ENCODE measurements at places on chromosomes 6 and 20.
A peak's percentile ranks its signal among the peaks of the same experiment; 100 is the strongest.

DNA sequence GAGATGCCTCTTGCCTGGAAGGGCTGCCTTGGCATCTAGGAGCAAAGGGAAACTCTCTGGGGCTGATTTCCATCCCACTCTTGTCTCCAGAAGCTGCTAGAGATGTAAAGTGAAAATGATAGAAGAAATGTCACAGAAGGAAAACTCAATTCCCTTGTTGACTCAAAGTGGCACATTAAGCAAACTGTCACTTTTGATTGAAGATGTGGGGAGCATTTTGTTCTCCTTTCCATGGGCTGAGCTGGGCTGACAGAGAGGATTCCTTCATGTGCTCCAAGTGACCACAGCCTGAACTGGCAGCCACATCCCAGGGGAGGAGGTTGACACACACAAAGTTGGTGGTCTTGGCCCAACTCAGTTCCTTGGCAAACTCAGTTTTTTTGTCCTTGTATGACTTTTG lies 9.8 kb downstream of the GPR31 start:
- DNase-seq = no peak

- no peak for DNase-seq
These were observed 267.7 kb downstream of the HAO1 start for GRCh38 chr20:7672571-7672970.

DNA sequence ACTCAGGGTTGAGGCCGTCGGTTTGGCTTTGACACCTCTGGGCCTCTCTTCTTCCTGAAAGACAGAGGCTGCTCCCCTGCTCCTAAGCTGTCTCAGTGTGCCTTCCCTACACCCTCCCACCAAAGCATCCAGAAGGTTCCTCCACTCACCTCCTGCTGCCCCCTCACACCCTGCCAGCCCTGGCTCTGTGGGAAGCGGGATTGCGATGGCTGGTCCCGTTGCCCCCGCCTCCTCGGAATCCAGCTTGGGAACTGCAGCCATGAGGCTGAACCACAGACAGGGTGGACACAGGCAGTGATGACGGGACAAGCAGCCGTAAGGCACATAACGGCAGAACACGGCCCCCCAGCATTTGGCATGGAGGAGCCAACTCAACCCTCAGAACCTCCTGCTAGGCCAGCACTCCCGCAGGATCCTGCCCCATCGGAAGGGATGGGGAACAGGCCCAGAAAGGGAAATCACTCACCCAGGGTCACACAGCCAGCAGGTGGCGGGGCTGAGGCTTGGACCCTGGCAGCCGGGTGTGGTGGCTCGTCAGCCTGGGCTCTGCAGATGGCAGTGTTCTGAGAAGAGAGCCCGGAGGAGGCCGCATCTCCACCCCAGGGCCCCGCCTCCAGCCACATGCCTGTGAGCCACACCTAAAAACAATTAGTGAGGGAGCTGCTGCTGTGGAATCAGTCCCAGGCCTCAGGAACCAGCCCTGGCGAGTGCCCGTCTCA lies 139.6 kb downstream of the PHACTR3 start:
- no peak for DNase-seq

DNA sequence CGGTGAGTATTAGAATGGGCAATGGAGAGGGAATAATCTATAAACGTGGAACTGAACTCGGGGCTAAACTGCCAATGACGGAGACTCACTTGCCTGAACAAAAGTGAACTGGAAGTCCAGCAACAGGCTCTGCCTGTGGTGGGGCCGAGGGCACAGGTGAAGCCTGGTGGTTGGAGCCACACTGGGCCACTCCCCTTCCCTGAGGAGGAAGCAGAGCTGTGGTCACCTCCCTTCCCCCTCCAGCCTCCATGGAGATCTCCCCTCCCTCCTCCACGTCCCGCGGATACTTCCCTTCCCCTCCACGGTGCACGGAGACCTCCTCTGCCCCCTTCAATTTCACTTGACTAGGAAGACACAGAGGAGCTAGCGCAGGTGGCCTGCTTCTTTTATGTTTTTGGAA lies 14.7 kb upstream of the DSP start:
- DNase-seq = no peak

DNA sequence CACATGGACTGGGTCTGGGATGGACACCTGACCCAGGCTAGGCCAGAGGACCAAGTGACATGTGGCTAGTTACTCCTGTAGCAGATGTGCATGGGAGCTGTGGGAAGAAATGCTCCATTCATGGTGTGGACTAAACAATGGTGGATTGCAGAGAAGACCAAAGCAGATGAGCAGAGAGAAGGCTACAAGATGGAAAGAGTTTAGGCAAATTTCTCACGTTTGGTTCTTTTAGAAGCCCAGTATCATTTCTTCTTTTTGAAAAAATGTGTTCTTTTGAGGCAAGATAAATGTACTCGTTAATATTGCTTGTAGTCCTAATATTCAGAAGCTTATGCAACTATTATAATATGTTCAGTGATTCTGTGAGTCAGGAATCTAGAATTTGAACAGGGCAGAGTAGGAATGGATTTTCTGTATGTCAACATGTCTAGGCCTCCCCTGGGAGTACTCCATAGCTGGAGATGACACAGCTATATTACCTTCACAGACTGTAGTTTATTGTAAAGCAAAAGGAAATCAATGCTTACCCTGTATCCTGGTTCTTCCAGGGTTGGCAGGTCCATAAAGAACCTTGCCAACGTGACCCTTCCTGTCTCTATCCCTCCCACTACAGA lies 2.3 kb upstream of the BTN2A1 start:
- DNase-seq = no peak

- DNase-seq = no peak
These were observed 230.3 kb downstream of the PKHD1 start for GRCh38 chr6:51857134-51857533.

DNA sequence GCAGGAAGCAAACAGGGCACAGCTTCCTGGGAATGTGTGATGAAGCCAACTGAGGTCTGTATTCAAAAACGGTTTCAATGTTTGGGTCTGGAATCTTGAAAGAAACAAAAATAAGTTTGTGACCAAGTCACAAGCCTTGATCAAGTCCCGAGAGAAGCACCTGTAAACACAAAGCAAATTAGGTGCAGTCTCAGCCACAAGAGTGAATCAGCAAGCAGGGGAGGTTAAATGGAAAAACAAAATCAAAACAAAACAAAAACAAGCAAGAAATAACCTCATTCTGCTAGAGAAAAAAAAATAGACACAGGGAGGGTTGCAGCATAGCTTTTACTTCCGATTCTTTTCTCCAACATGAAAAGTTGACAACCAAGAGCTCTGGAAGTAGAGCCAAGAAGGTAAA lies 201.7 kb downstream of the CLIC5 start:
- no peak for DNase-seq

- DNase-seq = no peak
These were observed 6.5 kb downstream of the NKAIN2 start for GRCh38 chr6:123810214-123810613.

- DNase-seq = no peak
These were observed at the start of gene SLC13A3 for GRCh38 chr20:46651091-46651962. Gene SLC13A3 (minus strand): TSS chr20:46651459. CDS start chr20:46651421, 38 bp downstream.

DNA sequence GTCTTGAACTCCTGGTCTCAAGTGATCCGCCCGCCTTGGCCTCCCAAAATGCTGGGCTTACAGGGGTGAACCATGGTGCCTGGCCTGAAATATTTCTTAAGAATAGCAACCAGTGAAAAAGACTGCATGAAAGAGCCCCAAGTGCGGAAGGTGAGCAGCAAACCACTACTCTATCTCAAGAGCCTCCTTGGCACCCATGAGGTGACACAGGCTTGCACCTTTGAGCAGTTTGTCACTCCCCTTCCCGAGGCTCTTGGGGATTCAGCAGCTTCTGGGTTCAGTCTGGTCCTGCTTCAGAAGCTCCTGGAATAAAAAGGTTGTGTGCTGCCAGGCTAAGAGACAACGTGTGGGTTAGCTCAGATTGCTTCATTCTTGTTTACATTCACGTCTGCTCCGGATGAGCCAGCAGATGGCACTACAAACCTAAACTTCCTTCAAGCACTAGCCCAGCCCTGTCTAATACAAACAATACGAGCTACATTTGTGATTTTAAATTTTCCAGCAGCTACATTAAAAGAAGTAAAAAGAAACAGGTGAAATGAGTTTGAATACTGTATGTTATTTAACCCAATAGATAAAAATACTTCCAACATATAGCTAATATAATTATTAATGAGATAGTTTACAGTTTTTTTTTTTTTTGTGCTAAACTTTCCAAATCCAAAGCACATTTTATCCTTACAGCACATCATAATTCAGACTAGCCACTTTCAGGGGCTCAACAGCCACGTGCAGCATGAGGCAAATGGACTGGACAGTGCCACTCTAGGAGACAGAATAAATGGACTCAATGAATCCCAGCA lies 46.2 kb downstream of the GJA10 start:
- DNase-seq = peak; percentile 30

DNA sequence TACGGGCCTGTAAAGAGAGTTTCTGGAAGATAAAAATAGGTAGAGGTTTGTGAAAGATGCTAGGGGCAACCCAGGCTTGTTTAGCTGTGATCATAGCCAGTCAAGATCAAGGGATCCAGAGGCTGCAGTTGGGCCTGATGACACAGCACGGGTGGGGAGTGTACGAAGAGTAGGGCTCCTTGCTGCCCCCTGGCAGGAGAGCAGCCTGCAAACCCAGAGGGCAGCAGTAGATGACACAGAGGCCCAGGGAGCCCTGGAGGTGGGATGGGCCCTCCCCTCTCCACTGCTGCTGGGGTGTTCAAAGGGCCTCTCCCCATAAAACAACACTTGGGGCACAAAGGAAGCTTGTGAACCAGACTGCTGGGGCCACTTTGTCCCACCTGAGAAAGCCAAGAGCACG lies 47.2 kb downstream of the VEGFA start:
- DNase-seq = no peak

- no peak for DNase-seq
These were observed 182.3 kb upstream of the PRSS16 start for GRCh38 chr6:27065183-27065582.

DNA sequence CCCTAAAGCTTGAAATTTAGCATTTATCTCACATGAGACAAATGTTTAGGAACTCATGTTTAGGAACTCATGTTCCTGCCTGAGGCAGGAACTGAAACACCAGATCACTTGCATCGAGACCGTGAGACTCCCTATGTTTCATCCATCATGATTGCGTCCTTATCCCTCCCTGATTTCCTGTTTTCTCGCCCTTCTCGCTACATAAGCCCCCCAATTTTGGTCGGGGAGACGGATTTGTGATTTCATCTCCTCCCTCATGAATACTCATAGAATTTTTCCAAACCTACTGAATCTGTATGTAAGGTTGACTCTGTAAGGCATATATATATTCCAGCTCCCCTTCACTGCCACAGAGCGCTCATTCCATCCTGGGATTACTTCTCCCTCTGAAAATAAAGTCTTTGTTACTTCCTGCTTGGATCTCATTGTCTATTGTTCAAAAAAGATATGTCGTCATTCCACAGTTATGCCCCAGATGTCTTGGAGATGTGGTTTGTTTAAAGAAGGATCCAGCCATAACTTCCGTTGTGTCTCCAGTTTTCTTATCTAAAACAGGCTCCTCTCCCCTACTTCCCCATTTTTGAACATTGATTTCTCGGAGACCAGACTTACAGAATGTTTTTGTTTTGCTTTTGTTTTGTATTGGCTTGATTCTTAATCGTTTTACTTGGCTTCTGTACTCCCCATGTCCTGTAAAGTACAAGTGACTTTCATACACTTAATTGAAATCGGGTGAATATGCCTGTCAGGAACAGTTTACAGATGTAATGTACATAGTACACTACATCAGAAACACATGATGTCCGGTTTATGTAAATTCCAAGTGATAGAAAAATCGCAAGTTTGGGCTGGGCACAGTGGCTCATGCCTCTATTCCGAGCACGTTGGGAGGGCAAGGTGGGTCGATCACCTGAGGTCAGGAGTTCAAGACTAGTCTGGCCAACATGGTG lies 118.7 kb downstream of the HFE start:
- DNase-seq = no peak

DNA sequence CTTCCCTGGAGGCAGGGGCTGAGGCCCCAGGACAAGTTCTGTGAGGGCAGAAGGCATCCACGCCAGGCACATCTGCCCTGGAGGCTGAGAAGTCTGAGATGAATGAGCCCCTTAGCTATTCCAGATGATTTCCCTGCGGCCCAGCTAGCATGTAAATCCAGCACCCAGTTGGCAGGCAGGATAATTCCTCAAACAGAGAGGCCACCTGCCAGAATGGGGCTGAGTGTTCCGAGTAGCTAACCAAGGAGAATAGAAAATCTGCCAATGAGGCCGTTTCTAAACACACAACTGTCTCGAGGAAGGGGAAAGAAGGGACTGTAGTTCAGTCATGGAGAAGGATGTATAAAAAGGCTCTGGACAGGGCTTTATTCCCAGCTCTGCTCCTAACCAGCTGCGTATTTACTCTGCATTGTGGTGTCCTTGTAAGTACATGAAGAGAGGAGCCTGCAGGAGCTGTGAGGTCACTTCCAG lies 211.4 kb upstream of the CDYL start:
- no peak for DNase-seq

DNA sequence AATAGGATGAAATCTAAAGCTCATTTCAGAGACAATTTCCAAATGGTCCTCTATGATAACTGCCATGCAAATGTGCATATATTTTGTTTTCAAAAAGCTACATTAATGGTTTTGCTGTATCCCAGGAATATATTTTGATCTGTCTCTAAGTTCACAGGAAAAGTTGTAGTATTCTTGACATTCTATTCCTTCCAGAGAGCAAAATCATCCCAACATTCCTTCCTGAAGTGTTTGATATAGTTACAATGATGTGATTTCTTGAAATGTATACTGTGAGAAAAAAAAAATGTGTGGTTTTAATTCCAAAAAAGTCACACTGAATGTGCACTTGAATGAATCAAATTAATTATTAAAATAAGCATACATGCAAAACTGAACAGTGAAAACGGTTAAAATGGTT lies 996.0 kb upstream of the CITED2 start:
- no peak for DNase-seq

DNA sequence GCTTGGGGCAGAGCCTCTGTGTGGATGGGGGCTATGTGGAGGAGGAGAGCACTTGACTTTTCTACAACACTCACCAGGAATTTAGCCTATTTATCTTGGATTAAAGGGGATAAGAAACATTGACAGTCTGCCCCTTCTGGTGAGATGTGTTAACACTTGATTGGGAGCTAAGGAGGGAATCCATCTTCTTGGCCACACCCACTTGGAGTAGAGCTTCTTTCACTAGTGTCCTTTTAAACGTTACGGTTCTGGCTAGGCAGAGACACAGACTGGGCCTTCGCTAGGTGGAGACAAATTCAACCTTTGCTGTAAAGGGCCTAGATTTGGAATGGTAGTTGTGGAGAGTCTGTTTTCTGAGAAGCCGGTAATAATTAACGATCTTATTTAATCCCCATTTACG lies 15.5 kb upstream of the TPBG start:
- no peak for DNase-seq

DNA sequence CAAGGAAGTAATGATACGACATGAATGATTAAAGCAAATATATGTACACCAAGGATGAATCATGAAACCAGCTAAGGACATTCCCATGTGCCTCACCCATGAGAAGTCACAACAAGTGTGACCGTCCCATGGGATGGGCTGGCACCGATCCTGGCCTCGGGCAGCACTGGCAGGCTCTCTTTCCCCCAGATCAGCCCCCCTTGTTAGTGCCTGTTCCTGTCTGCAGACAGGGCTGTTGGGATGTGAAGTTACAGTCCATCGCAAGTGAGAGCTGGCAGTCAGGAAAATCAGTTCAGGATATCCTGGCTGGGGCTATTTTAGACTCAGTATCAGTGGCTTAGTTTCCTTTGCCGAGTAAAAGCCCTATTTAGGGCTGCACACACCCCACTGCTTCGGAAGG lies 129.2 kb upstream of the SNX9 start:
- DNase-seq = no peak

- no peak for DNase-seq
These were observed 34.5 kb upstream of the FAM184A start for GRCh38 chr6:119112812-119113530.

All from activated CD4-positive, CD25-positive, alpha-beta regulatory T cell (primary cell).